H9 (cell line): ENCODE measurements at places on chromosomes 1 and 21.

DNA sequence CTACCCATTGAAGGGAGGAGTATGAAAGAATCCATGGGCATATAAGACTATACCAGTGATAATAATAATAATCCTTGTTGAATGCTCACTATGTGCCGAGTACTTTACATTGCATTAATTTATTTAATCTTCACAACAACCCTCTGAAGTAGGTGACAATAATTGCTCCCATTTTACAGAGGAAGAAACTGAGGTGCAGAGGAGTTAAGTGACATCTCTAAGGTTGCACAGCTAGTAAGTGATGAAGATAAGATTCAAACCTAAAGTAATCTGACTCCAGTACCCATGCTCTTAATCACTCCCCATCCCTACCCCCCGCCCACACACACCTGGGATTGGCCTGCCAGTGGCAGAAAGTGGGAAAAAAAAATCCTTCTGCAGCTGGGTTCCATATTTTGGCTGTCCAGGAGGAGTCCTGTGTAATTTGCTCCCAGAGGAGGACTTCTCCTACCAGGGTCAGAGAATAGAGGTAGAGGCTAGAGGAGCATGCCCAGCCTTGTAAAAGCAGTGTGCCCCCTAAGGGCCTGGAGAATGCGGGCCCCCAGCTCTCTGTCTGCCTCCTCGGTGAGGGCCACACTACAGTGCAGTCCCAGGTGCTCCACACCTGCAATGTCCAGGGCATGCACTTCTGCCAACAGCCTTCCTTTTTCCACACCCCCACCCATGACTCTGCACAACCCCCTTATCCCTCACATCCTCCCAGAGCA, 57.8 kb downstream of the TMEM53 start:
- no peak for DNase-seq

DNA sequence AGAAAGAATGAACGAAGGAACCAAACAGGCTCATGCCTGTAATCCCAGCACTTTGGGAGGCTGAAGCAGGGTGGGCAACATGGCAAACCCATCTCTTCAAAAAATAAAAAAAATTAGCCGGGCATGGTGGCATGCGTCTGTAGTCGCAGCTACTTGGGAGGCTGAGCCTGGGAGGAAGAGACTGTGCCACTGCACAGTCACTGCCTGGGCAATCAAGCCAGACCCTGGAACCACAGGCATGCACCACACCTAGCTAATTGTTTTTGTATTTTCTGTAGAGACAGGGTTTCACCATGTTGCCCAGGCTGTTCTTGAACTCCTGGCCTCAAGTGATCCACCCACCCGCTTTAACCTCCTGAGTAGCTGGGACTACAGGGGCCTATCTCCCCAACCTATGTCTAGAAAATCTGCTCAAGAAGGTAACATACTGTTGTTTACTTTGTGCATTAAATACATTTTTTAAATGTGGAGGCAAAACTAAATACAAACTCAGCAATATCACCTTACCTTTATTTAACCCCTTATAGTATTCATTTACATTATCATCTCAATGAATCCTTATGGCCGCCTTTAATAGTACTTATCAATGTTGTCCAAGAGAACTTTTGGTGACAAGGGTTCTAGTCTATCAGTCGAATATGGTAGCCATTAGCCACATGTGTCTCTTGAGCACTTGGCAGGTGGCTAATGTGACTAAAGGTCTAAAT, 2.7 kb downstream of the KHDC4 start:
- DNase-seq: no peak

- peak; percentile 79 for DNase-seq
Observed at GRCh38 chr1:65148548-65149350, 746 bp downstream of the AK4 start.

DNA sequence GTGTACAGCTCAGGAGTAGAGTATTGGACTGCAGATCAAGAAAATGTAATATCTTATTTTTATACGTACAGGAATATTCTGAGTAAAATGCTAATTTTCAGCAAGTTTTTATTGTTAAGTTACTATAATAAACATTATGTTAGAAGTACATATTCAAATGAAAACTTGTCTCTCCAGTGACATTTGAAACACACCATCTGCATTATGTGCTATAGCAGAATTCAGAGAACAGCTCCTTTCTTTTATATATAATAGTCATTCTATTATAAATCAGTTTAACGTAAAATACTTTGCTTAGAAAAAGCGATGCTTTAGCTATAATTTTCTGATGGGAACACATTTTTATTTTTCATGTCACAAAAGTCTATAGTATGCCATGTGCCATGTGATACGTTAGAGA, 249.0 kb downstream of the PTPRC start:
- no peak for DNase-seq

DNA sequence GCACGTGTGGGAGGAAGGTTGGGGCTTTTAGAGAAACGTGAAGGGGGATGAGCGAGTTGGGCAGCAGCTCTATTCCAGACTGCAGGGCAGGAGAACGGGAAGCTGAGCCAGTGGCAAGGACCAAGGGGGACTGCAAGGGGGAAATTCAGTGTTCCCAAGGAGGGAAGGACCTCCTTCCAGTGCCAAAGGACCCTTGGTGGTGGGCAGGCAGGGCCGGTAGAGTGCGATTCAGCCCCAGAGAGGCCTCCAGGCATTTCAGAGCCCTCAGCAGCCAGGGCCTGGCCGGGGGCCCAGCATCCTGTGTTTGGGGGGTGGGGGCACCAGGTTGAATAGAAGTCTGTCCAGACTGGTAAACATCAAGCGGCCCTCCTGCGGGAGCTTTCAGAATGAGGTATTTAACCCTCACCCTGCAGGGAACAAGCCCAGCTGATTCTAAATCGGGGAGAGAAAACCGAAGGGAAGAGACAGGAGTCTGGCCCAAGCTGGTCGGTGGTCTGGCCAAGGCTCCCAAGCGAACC, 2.3 kb downstream of the COL9A2 start:
- DNase-seq: no peak

GRCh38 chr1:6129313-6129712, 50.8 kb downstream of the CHD5 start:
- DNase-seq: no peak

- no peak for DNase-seq
Observed at GRCh38 chr1:39332291-39332690, 127.8 kb downstream of the MACF1 start.

DNA sequence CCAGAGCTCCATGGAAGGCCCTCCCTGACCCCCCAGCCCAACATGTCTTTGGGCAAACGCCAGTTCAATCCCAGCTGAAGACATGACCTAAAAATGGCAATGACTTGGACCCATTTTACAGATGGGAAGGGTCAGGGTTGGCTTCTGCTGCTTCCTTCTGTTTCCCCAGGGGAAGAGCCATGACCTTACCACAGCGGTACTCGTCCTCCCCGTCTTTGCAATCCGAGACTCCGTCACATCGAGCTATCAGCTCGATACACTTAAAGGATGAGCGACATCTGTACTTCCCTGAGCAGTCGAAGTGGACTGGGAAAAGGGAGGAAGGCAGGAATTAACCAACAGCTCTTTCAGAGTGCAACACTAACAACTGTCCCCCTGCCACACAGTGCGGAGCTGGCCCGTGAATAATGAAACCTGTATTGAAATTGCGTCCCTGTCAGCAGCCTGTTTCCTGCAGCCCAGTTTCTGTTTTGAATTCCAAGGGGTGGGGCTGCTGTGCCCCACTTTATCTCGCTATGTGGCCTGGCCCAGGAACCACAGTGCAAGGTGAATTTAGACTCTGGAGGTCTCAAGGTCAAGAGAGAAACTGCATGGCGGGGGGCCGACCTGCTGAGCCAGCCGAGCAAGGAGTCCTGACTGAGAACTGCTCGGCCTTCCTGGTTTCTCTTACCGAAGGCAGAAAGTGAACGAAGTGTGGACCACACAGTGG, 7.0 kb downstream of the TMPRSS3 start:
- no peak for DNase-seq

DNA sequence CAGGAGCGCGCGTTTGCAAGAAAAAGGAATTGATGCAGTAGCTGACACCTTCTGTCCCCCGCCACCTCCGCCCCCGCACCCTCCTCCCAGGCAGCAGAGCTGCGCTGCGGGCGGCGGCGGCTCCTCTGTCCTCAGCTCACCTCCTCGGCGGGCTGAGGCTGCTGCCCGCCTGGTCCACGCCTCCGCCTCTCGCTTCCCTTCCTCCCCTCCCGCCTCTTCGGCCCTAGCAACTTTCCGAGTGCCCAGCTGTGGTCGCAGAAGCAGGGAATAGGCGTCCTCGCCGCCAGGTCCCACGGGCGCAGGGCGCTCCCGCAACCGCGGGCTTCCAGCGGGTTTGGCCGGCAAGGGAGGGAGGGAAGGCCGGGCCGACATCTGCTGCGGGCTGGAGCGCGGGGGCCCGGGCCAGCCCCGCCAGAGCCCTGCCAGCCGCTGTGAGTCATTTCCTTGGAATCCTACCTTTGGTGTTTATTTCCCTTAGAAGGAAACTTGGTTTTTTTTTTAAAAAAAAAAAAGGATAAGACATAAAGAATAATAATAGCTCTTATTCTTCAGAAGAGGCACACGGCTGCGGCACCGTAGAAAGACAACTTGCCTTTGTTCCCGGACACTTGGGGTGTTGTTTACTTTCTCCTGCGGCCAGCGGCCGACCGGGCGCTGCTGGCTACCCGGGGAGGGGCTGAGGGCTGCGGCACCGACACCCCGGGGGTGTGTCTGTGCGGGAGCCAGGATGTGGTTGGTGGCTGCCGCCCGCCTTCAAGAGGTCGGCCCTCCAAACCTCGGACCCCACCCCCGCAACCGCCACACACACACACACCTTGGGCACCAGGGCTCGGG, 1.1 kb downstream of the SERTAD4 start:
- peak; percentile 78 for DNase-seq

DNA sequence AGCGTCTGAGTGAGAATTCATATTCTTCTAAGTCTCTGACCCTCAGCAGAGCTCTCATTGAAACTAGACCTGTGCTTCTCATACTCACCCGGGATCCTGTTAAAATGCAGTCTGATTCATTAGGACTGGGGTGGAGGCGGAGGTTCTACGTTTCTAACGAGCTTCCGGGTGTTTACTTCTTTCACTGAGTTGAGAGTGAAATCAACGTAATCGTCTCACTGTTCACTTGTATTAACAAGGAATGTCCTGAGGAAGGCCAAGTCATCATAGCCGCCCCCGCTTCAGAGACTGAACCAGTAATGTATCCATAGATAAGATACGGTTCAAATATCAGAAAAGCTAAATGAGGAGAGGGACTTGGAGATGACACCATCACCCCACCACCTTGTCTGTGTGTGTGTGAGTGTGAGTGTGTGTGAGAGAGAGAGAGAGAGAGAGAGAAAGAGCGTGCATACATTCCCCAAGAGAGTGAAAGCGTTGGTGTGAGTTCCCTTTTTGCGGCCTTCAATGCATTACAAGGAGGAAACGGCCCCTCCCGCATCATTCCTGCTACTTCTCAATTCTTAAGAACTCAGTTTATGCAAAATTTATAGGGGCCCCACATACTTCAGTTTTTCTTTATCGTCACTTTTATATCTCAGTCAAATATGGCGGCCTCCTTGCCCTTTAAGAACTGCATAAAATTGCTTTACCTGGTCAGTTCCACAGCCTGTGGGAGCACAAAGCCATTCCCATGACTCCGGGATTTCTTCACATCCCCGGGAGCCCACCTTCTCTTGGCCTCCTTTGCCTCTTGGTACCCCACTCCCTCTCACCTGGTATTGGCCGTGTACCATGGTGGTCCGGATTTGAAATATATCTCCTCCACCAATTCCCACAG, 19.8 kb downstream of the KMO start:
- no peak for DNase-seq

- DNase-seq: no peak
Observed at GRCh38 chr1:245370905-245371581, 216.3 kb downstream of the KIF26B start.

DNA sequence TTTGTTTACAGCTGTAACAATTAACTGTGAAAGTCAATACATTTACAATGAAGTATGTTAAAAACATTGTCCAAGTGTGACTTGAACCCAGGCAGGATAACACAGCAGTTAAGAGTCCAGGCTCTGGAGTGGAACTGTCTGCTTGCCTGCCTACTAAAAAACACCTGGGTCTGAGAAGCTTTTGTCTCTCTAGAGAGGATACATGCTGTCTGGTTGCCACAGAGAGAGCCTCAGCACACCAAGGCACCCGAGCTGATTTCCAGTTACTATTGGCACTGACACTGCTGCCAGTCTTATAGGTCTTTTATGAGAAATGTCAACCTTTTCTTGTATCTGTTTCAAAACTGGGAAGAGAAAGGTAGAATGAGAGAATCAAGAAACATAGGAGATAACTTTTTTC, 20.2 kb upstream of the RALGPS2 start:
- DNase-seq: no peak

GRCh38 chr1:184747089-184747955, 7.3 kb downstream of the EDEM3 start:
- no peak for DNase-seq

DNA sequence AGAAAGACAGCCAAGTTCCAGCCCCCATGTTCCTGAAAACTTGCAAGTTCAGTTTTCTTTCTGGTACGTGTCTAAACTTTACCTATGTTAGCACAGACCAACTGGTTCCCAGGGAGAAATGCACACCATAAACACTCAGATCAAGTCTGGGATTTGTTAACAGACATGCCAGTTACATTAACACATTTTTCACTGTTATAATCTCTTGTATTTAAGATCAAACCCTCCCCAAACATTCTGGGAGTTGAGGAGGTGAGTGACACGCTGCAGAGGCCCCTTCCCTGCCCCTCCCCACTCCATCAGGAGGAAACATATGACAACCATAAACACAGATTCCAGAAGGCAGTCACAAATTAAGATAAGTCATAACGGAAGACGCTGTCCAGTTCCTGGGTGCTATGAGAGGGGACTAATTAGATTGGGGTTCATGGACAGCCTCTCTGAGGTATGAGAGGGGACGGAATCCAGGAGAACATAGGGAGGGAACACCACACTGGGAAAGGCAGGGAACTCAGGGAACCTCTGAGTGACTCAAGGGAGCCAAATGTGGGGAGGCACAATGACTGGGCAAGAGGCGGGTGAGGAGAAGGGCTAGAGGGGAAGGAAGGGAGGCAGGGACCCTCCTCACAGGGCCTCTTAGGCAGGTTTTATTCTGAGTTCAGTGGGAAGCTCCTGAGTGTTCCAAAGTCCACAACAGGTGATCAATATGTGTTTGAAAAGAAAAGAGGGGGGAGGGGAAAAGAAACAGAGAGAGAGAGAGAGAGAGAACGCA, 25.0 kb downstream of the DUSP10 start:
- DNase-seq: no peak

- DNase-seq: no peak
Observed at GRCh38 chr1:90274376-90274775, 279.5 kb downstream of the ZNF326 start.

- peak; percentile 95 for DNase-seq
Observed at GRCh38 chr1:40802078-40802741, 18.6 kb downstream of the KCNQ4 start.

- DNase-seq: no peak
Observed at GRCh38 chr21:15732290-15732995, 2.7 kb downstream of the USP25 start.

- peak; percentile 36 for DNase-seq
Observed at GRCh38 chr21:29299916-29300806, 1.4 kb downstream of the BACH1 start.
